ENCODE measurements at places on chromosomes 7 and 10.

GRCh38 chr10:78267598-78267997 is 233.9 kb downstream of the RPS24 start:
- DNase-seq = no peak

- no peak for DNase-seq
Measured at GRCh38 chr7:34087892-34088891, 182.9 kb downstream of the BMPER start.

DNA sequence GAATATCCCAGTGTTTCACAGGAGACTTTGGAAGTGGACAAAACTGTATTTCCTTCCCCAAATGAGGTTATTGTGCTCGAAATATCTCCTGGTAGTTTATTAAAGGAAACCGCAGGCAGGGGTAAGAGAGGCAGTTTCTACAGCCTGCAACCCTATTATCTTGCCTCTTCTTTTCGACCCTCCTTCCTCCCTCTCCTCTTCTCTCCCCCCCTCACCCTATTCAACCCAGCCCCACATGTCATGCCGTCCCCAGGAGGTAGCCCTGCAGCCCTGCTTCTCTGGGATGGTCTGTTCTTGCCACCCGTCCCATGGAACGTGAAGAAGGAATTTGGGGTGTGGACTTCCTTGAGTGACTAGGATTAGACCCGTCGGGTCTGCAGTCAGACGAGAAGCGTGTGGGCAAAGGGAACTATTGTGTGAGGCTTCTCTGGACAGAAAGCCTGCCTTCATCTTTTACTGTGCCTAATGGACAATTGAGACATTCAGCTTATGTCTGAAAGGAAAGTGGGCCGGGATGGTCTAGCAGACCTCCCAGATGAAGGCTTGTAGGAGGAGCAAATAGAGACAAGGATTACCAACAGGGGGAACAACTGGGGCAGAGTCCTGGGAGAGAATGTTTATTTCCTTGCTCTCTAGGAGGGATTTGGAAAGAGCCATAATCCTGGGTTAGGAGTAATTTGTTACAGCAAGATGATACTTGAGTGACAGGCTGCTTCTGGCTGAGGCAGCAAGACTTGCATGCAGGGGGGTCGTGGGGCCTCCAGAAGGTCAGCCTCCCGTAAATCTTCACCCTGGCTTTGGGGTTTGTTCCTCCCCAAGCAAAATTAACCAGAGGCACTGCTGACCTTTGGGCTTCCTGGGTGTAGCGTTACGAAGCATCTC is 77.8 kb downstream of the TCF7L2 start:
- DNase-seq = no peak

- no peak for DNase-seq
Measured at GRCh38 chr7:5683280-5683670, 98.2 kb downstream of the RNF216 start.

DNA sequence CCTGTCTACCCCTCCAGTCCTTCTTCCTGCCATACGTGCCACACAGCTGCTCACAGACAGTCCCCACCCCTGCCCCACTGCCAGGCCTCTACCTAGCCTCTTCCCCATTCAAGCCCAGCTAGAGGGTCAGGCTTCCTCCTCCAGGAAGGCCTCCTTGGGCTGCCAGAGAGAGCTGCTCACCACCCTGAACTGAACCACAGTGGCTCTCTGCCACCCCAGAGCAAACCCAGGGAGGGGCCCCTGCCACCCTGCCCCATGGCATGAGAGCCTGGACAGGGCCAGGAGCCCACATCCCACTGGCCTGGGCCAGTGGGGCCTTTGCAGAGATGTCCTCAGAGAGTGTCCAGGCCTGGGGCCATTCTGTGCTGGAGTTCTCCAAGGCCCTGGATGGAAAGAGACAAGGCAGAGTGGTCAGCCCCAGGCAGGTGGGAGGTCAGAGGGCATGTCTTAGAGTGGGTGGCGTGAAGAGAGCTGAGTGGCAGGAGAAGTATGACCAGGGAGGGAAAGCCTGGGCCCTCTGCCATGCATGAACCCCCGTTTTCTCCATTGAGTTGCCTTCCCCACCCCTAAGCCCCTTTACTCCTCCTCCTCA is 40.4 kb downstream of the TMEM270 start:
- DNase-seq = no peak

DNA sequence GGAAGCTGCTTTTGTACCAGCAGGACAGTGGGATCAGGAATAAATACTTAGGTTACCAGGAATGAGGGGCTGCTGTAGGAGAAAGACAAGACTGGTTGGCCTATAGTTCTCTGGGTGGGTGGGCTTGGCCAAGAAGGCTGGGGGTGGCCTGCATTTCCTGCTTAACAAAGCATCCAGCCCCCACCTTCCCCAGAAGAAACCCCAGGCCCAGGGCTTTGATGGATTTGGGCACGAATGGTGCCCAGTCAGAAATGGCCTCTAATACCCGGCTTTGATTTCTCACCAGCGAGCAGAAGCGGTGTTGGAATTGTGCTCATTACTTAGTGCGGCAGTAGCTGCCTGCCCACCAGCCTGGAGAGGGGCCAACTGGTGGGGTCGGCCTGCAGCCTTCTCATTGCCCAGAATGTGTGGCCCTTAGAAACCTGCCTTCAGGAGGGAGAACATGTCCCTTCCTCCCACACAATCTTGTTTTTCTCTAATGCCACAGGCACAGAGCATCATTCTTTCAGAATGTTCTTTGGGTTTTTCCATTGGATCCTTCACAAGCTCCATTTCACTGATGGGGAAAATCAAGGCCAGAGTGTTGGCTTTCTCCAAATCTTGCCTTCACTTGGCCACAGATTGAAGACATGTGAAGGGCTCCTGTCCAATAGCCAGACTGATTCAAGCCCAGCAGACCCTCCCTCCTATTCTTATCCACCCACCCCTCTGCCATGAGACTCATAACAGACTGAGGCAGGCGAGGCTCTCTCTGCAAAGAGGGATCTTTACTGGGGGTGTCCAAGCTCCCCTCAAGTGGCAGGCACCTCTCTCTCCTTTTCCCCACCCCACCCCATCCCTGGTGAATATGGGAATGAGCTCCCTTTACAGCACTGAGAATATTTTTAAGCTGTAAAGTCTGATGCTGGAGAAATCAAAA is 2.5 kb downstream of the UNC5B start:
- no peak for DNase-seq

GRCh38 chr7:517774-518629 is 1.6 kb downstream of the PDGFA start:
- no peak for DNase-seq

- DNase-seq = no peak
Measured at GRCh38 chr7:116522247-116522646, 2.6 kb upstream of the CAV1 start.
